Cortex of kidney (tissue), 1 donor: ENCODE measurements at places on chromosomes 7 and 10.

DNA sequence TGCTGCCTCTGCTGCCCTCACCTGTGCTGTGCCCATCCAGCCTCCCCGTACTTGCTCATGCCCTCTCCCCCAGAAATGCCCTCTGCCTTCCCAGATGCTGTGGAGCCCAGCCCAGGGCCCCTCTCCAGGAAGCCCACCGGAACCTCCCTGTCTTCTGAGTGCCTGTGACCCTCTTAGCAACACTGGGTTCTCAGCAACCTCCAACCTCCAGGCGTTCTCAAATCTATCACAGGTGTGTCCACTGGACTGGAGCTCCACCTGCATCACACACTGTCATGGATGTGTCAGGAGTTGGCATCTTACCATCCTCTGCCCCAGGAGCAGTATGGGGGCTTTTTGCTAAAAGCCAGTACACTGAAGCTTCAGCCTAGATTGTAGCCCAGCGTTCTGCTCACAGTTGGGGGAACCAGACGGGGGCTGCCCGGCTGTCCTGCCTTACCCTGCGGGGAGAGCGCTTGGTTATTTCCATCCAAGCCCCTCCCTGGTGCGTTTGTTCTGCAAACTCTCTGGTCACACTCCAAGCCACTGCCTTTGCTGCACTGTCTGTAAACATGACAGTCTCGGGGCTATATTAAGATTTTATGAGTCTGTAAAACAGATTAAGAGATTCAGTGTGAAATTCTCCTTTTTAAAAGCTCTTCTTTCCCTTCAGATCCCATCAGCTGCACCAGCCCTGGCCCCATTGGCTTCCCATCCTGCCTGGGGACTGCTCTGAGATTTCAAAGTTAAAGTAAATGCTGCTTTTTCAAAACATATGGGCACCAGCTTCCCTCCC lies 71.3 kb upstream of the CPXM2 start:
- DNase-seq, result no peak

- no peak for DNase-seq
Measured at GRCh38 chr7:20831451-20831850, 44.8 kb upstream of the SP8 start.

GRCh38 chr10:131909929-131910328 lies 9.1 kb downstream of the PPP2R2D start:
- DNase-seq, result no peak

- DNase-seq, result no peak
Measured at GRCh38 chr10:87723500-87723899, 63.8 kb downstream of the PAPSS2 start.

- DNase-seq, result no peak
Measured at GRCh38 chr7:113831556-113831955, 87.3 kb downstream of the PPP1R3A start.

DNA sequence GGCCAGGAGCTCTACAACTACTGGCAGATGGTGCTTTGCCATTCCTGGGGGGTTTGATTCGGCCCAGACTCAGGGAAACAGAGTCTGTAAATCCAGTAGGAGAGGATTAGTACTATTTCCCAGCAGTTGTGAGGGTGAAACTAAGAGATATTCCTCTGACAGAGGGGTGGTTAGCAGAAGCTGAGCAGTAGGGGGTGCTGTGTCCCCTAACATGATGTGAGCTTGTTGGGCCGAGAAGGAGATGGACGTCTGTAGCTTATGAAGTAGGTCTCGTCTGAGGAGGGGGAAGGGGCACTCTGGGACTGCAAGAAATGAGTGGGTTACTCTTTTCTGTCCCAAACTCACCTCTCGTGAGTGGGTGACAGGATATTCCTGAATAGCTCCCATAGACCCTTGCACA lies 179.2 kb upstream of the MBL2 start:
- DNase-seq, result no peak

DNA sequence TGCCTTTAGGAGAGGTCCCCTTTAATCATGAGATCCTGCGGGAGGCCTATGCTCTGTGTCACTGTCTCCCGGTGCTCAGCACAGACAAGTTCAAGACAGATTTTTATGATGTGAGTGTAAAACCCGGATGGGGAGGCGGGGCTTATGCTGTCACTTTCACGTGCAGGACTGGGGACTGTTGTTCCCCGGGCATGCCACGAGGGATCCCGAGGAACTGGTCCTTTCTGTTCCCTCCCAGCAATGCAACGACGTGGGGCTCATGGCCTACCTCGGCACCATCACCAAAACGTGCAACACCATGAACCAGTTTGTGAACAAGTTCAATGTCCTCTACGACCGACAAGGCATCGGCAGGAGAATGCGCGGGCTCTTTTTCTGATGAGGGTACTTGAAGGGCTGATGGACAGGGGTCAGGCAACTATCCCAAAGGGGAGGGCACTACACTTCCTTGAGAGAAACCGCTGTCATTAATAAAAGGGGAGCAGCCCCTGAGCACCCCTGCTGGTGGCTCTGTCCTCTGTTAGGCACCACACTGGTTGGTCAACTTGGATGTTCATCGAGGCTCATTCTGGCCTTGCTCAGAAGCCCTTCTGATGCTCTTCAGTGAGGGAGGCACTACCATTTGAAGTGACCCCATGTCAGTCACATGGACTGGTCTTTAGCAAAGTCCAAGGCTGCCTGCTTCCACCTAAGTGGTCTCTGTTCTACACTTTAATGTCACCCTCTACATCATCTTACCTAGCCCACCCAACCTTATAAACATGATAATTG lies 2.8 kb downstream of the COPS6 start:
- no peak for DNase-seq

DNA sequence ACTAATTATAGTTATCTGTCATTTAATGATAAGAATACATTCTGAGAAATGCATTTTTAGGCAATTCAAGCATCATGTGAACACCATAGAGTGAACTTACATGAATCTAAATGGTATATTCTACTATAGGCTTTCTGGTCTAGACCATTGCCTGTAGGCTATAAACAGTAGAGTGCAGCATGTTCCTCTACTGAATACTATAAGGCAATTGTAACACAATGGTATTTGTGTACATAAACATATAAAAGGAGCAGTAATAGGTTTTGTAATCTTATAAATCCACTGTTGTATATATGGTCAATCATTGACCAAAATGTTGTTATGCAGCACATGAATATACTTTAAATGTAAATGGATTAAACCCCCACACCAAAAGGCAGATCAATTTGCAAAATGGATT lies 71.6 kb downstream of the AKR1C4 start:
- DNase-seq, result no peak

GRCh38 chr7:149714910-149715471 lies 58.4 kb downstream of the ZNF467 start:
- no peak for DNase-seq

GRCh38 chr7:55252386-55252785 lies 112.8 kb upstream of the LANCL2 start:
- DNase-seq, result no peak

DNA sequence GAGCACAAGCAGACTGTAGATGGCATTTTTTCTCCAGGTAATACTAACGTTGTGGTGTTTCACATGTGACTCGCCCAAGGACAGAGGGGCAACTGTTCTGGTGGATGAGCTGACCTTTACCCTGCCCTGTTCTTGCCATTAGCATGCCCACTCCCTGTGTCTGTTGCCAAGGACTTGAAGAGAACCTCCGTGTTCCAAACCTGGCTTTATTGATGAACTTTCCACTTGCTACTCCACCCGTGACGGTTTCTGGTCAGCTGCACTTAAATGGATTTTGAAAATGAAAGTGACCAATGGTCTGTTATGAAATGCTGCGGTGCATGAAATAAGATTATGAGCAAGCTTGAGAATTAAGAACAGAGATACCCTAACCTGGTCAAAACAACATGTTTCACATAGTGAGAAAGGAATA lies 30.4 kb downstream of the LRRC4 start:
- DNase-seq, result no peak
